MV-4-11 (cell line): ENCODE measurements at places on chromosomes 3 and 15.

GRCh38 chr3:67294341-67294740 lies 296.2 kb downstream of the KBTBD8 start:
- no peak for DNase-seq

DNA sequence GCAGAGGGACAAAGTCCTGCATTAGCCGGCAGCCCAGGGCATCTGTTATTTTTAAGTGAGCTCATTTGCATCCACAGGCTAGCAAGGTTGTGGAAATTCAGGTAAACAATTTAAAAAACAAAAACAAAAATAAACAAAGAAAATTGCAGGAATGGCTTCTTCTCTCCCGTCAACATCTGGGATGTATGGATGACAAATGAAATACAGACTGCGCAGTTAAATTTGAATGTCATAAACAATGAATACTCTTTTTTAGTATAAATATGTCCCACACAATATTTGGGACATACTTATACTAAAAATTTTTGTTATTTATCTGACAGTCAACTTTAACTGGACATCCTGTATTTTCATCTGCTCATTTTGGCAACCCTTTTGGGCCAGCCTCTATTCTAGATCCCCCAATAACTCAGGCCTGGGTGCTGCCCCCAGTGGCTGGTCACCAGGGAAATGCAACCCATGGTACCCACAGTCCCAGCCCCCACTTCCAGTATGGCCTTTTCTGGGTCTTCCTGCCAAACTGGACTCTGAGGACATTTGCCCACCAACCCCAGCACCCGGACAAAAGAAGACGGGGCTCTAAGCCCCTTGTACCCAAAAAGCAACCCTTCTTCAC lies 12.7 kb downstream of the GRM2 start:
- no peak for DNase-seq

- DNase-seq = no peak
Observed at GRCh38 chr15:45187894-45188830, at the start of gene SHF. SHF (minus strand) TSS chr15:45187966; CDS start chr15:45187951, 15 bp downstream.

DNA sequence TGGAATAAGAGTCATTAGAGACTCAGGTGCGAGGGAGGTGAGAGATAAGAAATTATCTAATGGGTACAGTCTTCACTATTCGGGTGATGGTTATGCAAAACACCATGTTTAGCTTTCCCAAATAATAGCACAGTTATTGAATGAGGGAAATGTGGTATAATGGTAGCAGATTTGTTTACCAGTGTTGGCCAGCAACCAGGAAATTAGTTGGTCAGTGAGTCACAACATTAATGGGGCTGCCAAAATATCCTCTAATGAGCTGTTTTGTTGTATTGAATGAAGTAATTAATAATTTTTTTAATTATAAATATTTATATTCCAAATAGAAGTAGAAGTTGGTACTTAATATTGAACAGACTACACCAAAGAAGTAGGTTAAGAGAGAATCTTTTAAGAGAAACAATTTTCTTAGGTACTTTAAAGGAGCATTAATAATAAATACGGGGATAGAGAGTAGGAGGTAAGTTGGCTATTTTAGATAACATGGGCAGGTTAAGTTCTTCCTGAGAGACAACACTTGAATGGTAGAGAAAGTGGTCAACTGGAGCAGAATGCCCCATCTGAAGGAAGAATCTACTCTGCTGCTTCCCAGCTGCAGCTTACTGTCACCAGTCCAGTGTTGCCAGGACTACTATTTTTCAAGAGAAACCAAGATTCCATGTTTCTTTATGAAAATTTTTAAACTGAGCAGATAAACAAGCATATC lies 218.8 kb downstream of the UBE2E2 start:
- DNase-seq = no peak

DNA sequence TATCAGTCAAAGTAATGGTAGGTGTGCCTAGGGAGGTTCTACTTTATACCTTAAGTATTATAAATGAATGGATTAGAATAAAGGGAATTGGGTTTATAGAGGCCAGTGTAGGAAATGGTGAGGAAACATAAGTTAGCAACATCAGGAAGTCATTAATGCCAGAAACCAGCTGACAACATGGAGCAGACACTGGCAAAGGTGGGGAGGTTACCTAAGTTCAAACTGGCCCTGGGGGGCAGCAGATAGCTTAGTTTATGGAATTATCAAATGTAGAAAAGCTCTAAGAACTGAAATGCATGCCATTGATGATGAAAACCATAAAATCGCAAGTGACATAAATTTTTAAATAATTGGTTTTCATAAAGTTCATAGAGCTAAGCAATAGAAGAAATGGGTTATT lies 498.6 kb downstream of the NAALADL2 start:
- no peak for DNase-seq

DNA sequence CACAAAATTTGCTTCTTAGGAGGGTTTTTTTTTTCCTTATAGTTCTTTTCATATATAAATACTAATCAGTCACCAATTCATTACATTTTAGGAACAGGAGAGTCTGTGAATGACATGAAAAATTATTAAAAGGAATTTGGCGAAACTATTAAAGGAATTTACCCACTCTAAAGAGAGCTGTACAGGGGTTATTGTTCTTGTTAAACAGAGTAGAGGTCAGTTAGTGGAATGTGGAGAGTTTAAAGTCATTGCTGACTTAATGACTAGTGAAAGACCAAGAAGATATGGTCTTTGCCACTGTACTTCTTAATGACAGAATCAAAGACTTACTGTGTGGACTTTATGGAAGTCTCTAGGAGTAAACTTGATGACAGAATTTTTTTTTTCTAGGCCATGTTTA lies 333.6 kb upstream of the C2CD4B start:
- no peak for DNase-seq

DNA sequence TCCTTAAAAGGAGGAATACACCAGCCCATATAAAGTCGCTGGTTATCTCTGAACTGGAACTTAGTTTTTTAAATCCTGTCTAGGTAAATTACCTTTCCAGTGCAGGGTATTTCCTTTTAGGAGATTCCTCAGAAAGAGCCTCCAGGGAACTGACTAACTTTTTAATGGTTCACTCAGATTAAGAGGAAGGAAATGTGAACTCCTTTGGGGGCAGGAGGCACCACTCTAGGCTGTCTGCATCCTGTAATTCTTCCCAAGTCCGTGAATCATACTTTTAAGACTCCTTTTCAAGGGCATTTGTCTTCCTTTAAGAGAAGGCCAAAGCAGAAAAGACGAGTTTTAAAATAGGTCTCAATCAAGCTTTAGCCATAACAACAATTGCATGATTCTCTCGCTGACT lies 871.2 kb upstream of the NR2F2 start:
- no peak for DNase-seq

DNA sequence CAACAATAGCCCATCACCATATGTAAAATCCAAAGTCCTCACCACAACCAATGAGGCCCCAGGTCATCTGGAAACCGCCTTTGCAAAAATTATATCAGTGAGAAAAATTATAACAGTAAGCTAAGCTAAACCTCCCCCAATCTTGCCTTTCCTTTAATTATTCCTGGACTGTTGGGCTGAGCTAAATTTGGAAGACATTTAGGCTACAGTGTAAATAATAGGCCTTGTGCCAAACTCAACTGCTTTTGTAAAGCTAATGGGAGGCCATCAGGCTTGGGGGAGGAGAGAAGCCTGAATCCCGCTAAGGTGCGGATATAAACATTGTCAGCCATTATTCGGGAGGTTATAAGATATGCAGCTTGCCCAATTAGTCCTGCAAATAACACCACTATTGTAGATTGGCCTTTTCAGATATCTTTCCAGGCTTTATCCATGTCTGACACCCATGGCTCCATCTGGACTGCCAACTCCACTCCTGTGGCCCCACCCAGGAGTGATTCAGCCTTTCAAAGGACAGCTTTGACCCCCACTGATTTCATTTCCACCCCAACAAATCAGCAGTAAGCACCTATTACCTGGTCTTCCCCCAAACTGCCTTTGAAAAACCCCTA lies 53.0 kb upstream of the CA12 start:
- no peak for DNase-seq

- peak; percentile 79 for DNase-seq
Observed at GRCh38 chr15:33656168-33656567, 312.1 kb upstream of the CHRM5 start.

DNA sequence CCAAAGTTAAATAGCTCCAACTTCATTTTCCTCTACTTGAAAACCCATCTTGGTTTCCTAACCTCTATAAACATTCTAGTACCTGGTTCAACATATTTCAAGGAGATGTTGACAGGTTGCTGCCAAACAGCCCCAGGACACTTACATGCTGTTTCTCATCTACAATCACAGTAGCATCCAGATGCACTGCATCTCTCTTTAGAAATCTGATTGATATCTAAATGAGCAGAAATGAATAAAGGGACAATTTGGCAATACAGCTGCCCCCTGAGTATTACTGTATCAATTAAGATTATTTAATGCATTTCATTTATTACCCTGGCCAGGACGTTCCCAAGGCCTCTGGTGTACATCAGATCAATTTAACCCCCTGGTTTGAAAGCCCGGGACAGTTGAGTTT lies 74.0 kb downstream of the SSR3 start:
- no peak for DNase-seq

- DNase-seq = no peak
Observed at GRCh38 chr3:65035246-65035645, 347.4 kb upstream of the ADAMTS9 start.

DNA sequence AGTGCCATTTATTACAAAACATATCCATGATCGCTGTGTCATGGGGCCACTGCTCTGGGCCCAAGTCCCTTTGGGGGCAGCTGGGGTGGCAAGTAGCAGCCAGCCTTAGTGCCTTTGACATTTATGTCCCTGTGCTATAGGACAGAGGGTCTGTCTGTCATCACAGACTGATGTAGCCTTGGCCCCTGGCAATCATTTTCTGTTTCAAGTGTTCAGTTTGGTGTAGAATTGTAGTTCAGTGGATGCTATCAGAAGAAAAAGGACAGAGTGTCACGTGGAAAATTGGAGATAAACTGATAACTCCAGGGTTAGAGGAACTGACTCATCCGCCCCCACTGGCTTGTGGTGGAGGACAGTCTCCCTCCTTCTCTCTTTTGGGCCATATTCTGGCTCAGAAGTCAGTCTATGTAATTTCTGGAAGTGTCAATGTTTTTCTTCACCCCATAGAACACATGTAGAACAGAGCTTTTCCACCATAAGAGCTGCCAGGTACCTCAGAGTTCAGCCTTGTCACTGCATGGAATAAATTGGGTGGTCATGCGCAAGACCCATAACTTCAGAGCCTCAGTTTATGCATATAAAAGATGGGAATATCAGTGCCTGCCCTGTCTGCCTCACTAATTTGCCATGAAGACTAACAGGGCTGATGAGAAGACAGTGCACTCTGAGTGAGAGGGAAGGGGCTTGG lies 4.5 kb upstream of the MRPS22 start:
- peak; percentile 68 for DNase-seq

GRCh38 chr3:188488801-188489200 lies 334.8 kb downstream of the LPP start:
- no peak for DNase-seq

DNA sequence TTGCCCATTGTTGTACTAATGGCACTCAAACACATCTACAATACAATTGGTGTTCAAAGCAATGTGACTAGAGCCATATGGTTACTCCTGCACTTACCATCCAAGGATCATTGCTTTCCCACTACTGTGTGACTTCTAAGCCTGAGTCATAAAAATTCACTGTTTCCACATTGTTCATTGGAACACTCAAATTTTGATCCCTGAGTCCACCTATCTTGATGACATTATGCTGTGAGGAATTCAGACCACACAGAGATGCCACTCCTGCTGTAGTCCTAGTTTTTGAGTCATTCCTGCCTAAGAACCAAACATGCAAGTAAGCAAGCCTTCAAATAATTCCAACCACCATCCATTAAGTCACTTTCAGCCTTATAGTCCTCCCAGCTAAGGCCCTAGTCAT lies 176.2 kb downstream of the EFHB start:
- DNase-seq = no peak

DNA sequence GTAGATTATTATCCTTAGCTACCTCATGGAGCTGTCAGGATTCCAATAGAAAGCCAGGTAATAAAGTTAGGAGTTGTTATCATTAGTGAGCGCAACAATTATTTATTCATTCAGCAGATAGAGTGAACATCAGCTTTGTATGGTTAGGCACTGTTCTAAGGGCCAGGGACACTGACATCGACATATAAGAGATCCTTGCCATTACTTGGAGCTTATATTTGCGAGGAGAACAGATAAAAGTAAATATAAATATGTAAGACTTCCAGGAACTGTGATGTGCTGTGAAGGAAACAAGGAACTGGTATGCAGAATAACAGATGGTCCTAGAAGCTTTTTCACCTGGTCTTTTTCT lies 473 bp downstream of the LSM3 start:
- no peak for DNase-seq

- DNase-seq = no peak
Observed at GRCh38 chr3:61250784-61251173, 473 bp downstream of the FHIT start.

DNA sequence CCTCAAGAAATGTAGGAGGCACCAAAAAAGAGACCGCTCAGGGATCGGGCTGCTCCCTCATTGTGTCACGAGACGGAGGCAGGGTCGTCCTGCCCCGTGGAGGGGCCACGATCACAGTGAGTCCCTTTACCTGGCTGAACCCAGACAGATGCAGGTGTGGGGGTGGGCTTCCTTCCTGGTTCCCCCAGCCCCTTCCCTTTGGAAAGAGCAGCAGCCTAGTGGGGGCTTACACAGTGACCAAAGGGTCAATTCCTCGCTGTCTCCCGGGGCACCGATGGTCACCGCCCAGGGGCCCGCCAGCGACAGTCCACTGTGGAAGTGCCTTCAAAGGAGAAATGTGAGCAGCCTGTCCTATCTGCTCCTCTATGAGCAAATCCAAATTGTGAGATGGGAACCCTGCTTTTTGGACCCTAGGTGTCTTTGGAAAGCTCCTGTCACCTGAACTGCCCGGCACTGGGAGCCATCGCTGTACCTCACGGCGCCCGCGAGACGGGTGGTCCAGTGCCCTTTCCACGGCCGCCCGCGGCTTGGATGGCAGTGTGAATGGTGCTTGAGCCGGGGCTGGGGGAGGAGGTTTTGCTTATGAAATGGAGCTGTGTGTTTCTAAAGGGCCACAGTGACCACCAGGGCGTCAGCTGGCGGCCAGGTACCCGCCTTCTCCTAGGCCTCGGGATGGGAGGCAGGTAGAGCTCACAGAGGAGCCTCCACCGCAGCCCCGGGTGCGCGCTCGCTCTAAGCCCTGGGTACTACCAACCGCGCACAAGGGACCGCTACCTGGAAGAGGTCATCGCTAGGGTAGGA lies 155.7 kb downstream of the KLF13 start:
- DNase-seq = no peak

GRCh38 chr3:134644731-134645514 lies 5.9 kb downstream of the KY start:
- no peak for DNase-seq
